ENCODE measurements at places on chromosomes 12 and 14.

GRCh38 chr12:6929466-6930452, 2.0 kb downstream of the ATN1 start:
- DNase-seq = no peak

GRCh38 chr14:49479432-49479831, 106.7 kb downstream of the RPS29 start:
- DNase-seq = no peak

- DNase-seq = no peak
Measured at GRCh38 chr12:113329022-113329790, 5.7 kb downstream of the SLC8B1 start.

DNA sequence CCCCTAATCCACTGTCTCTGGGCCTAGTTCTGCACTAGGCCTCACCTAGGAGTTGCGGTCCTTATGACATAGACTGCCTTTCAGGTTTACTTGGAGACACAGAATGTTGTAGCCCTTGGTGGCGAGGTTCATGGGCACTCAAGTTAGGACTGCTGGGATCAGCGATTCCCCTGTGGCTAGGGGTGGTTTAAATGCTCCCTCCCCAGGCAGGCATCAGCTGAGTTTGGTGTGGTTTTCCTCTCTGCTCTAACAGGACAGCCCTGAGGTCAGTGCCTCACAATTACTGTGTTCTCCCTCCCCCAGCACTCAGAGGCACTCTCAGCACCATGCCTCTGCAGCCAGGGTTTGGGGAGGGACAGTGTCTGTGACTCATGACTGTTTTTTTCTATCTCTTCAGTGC, 22.2 kb upstream of the RDH16 start:
- DNase-seq = no peak

DNA sequence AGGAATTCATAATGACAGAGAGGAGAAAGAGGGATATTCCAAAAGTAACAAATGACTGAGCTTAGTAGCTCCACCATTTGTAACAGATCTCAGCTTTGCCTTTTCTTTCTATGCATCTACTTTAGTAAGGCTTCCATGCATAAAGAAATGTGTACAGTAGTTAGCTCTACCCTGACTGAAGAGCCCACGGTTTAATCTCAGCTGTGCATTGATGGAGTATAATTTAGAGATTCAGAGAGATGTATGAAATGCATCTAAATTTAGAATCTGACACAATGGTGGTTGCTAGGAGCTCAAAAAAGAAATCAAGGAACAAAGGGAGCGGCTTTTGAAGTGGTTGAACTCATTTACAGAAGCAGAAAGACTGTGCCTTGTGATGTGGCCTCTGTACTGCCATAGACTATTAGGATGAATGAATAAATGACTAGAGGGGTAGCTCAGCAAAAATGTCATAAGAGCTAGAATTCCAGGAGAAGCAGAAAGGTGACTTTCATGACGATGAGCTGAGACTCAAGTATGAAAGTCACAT, 838.6 kb downstream of the RPS29 start:
- DNase-seq = no peak

All from occipital lobe (tissue), 3 donors.